Fibroblast of skin of abdomen (primary cell): ENCODE measurements at places on chromosomes 11 and 22.
A peak's percentile ranks its signal among the peaks of the same experiment; 100 is the strongest.

GRCh38 chr11:16184588-16184987 is 171.8 kb downstream of the SOX6 start:
- DNase-seq: peak; percentile 73

DNA sequence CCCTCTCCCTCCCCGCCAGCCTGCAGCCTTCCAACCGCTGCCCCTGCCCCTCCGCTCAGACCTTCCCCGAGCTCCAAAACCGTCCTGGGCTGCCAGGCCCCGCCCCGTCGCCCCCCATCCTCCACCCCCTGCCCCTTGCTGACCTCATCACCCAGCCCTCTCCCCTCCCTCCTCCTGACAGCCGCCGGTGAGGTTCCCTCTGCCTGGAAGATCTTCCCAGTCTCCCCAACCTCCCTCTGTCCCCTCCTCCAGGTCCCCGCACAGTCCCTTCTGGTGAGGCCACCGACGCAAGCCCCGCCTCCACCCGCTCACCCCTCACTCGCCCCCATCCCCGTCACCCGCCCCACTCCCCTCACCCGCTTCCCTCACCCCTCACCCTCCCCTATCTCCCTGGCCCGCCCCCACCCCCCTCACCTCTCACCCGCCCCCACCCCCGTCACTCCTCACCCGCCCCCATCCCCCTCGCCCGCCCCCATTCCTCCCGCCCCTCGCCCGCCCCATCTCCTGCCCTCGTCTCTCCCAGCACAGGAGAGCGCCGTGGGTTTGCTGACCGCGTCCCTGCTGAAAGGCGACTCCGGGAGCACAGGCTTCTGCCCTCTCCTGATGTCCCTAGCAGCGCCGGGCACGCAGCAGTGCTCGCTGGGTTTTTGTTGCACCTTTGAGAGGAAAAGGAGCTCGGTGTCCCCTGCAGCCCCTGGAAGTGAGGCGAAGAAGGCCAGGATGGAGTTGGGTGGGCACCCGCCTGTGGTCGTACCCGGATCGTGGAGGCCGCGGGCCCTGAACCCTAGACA is 16.4 kb upstream of the UPK3A start:
- no peak for DNase-seq

- DNase-seq: no peak
Measured at GRCh38 chr11:68581901-68582300, 102.4 kb upstream of the GAL start.

DNA sequence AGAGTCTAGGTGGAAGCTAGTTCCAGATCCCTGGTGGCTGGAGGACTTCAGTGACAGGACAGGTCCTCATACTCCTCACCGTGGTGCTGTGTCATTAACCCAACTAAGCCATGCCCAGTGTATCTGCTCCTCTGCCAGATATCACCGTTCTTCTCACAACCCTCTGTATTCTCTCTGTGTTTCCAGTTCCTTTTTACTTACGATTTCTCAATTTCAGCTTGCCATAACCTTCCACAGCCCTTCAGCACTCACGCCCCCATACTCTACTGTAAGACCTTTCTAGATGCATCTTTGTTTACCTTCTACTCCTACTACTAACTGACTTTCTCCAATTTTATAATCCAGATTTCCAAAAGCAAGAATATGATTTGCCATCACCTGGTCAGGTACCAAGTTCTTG is 26.1 kb upstream of the RIC3 start:
- DNase-seq: no peak

- DNase-seq: no peak
Measured at GRCh38 chr22:39900306-39901227, at the start of gene GRAP2. TSS of gene GRAP2 (plus strand) at chr22:39901084. CDS start at chr22:39947107, 46,023 bp downstream.

DNA sequence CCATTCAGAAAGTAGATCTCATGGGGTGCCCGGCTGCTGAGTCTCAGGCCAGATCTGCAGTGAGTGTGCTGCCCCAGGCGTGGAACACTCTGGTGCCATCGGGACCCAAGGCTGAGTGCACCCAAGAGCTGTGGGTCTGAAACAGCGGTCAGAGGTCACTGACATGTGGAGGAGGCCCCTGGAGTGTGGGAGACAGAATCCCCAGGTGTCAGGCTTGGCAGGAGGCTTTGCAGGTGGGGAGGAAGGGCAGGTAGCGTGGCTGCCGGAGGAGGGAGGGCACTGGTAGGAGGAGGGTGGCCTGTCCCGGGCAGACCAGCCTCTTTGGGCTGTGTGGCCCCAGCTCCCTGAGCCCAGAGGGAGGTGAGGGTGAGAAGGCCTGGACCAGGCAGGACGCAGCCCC is 31.7 kb upstream of the KRTAP5-6 start:
- DNase-seq: no peak

- DNase-seq: no peak
Measured at GRCh38 chr22:48513929-48514328, 1313.7 kb downstream of the BRD1 start.
